ENCODE measurements at places on chromosomes 12 and 14.

GRCh38 chr12:130625201-130625600, 90.9 kb downstream of the RIMBP2 start:
- DNase-seq = no peak

DNA sequence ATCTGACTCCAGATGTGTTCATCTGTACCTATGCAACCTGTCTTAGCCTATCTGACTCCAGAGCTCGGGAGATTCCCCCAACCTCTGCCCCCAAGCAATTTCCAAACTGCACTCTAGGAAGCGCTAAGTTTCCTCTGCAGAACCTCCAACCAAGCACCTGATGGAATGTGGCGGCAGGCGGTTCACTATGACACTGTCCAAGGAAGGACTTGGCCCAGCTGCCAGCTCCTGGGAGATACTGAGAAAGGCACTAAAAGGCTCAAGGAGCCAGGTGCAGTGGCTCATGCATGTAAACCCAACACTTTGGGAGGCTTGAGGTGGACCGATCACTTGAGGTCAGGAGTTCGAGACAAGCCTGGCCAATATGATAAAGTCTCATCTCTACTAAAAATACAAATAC, 244.0 kb downstream of the BCL11B start:
- no peak for DNase-seq

DNA sequence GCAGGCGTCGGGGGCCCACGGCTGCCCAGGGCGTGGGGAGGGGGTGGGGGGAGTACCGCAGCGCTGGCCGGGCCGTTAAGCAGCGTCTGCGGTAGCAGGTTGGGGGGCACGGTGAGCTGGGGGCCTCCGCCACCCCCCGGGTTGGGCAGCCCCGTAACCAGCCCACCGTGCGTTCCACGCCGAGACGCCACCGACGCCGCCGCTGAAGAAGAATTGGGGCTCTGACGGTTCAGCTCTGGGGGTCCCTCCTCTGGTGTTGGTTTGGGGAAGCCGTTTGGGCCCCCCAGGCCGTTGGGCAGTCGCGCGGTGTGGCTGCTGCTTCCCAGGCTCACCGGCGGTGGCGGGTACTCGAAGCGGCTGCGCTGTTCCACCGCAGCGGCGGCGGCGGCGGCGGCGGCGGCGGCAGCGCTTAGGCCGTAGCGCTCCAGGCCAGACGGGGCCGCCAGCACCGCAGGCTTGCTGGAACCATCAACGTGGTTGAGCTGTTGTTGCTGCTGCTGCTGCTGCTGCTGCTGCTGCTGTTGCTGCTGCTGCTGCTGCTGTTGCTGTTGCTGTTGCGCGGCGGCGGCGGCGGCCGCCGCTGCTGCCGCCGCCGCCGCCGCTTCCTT, 1.5 kb downstream of the IRF2BPL start:
- DNase-seq = no peak

DNA sequence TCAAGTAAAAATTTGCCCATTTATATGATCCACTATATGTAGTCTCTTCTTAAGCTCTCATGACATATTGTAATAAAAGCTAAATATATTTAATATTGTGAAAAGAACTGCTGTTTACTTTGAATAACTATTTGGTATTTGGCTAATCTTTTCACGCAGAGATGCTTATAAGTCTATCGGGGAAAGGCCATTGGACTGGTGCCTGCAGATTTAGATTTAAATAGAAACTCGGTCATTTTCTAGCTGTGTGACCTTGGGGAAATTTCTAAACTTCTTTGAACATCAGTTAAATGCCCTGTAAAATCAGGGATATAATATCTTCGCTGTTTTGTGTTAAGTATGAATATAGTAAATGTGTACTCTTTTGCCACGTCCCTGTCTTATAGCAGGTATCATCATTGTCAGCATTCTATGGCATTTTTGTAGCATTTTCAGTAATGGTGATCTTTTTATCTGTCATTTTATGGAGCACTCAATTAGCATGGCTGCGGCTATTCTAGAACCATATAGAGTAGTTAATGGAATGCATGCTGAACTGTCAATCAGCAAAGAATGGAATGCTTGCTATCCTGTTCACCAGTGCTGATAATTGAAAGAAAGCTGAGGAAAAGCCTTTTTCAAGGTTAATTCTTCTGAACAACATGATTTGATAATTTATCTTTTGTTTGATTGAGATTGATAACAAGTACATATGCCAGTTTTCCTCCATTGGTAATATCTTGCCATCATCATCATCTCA, 181.2 kb downstream of the TMTC2 start:
- DNase-seq = no peak

- DNase-seq = no peak
Measured at GRCh38 chr12:131505561-131505960, 205.3 kb upstream of the SFSWAP start.

GRCh38 chr12:46803517-46803916, 22.3 kb downstream of the SLC38A4 start:
- DNase-seq = no peak

Measured in stimulated activated CD4-positive, alpha-beta T cell treated with anti-CD3 and anti-CD28 coated beads, Interleukin-1b, Interleukin-23, amount 100 ng/mL, for 1 hour (primary cell).